Stimulated activated CD4-positive, alpha-beta T cell treated with anti-CD3 and anti-CD28 coated beads, Interleukin-1b, Interleukin-23, amount 100 ng/mL, for 1 hour (primary cell): ENCODE measurements at places on chromosomes 3 and 15.

- no peak for DNase-seq
Observed at GRCh38 chr3:17753632-17753992, 11.2 kb upstream of the TBC1D5 start.

- no peak for DNase-seq
Observed at GRCh38 chr15:96023081-96023480, 307.4 kb upstream of the NR2F2 start.

DNA sequence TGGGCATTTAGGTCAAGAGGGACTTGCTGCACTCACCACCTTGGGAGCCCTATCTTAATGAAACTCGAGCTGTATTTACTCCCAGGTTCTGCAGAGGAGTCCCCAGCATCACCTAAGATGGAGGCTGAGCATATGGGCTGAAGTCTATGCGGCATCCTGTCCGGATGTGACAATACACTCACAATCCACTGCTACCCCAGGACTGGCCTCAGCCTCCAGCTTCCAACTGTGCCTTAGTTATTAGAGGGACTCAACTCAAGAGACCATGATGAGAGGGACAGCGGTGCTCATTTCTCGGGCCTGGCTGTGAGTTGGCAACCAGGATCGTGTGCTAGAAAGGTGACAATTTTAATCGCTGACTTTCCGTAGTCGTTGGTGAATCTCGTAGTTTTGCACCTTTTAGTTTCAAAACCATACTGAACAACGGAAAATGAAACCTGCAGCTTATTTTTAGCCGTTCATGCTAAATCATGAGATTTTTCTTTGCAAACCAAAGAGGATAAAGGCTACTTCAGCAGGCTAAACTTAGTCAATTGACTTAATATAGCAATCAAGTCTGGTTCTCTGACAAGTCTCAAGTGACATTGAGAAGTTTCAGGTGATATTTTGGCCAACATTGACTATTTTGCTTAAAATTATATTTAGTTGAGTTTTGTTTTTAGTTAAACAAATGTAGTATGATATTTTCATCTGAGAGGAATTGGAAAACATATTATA, 11.1 kb downstream of the ZBTB38 start:
- no peak for DNase-seq

GRCh38 chr15:64315216-64315615, 40.8 kb downstream of the CSNK1G1 start:
- DNase-seq: no peak

DNA sequence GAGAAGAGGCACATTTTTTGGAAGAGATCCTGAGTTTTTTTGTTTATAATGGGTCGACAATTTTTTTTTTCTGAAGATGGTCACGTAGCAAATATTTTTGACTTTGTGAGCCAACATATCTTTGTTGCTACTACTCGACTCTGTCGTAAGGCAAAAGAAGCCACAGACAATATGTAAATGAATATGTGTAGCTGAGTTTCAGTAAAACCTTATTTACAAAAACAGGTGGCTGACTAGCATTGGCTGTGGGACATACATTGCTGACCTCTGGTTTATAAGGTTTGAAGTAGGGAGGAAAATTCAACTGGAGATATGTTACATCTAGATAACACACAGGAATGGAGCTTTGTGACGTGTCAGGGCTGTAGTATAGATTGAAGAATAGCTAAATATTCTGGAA, 22.5 kb upstream of the NANOGP8 start:
- no peak for DNase-seq

DNA sequence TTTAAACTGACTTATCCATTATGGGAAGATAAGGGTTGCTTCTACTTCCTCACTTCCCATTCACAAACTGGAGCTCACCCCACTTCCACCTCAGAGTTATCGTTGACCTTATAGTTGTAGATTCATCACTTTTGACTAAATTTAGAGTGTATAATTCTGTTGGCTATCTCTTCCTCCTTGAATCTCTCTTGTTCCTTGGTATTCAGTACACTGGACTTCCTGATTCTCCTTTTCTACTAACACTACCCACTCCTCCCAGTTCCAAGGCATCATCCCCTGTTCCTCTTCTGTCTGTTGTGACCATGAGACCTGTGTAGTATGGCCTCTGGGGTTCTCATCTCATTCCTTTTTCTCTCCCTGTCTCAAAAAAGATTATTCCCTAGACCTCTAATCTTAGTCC, 5.9 kb upstream of the GPR87 start:
- DNase-seq: no peak
